Osteocyte (in vitro differentiated cells): ENCODE measurements at places on chromosomes 6 and 20. TPM values are rescaled to one million over a fixed set of nuclear protein-coding genes. Genes with fewer than 3 reads are reported as not detected.

The KIF25 gene
- not detected in 2 replicates for total RNA-seq

- H3K36me3 ChIP-seq, result no peaks in the 10 kb centered on the region
- H3K27ac ChIP-seq, result no peak overlapping the region
These were observed 26.7 kb downstream of the IYD start for GRCh38 chr6:150395388-150396009.

- H3K27me3 ChIP-seq, result peaks cover 8% of the 10 kb centered on the region
- H3K27ac ChIP-seq, result no peak overlapping the region
- no peak for DNase-seq
- H3K4me1 ChIP-seq, result peaks cover 7% of the 10 kb centered on the region
- peaks cover 12% of the 10 kb centered on the region for H3K36me3 ChIP-seq
- no peak overlapping the region for H3K4me3 ChIP-seq
These were observed 37.0 kb downstream of the NDUFAF5 start for GRCh38 chr20:13821876-13822275.

GRCh38 chr6:166204852-166205650 is 37.4 kb upstream of the TBXT start:
- no peaks in the 10 kb centered on the region for H3K4me1 ChIP-seq
- H3K4me3 ChIP-seq, result no peak overlapping the region
- H3K27ac ChIP-seq, result no peak overlapping the region
- H3K36me3 ChIP-seq, result no peaks in the 10 kb centered on the region

- no peaks in the 10 kb centered on the region for H3K27me3 ChIP-seq
- H3K36me3 ChIP-seq, result no peaks in the 10 kb centered on the region
- H3K27ac ChIP-seq, result peak overlapping the region; percentile 59
- H3K4me3 ChIP-seq, result no peak overlapping the region
These were observed 44.1 kb upstream of the FUCA2 start for GRCh38 chr6:143555582-143555981.

DNA sequence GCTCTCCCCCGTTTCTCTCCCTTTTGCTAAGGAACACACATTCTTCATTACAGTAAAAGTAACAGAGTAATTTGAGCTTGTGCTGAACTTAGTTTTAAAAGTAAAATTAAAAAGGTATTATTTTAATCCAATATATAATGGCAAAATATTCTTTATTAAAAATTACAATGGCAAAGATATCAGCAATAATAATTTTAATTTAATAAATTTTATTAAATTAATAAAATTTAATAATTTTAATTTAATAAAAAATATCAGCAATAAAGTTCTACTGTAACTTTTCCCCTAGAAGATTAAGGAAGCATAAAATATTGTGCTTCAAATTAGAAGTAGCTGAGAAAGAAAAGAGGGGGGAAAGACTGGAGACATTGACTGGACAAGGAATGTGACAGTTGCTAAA is 32.5 kb downstream of the DSE start:
- peak overlapping the region; percentile 29 for H3K27ac ChIP-seq
- no peak for DNase-seq
- no peaks in the 10 kb centered on the region for H3K36me3 ChIP-seq
- no peaks in the 10 kb centered on the region for H3K27me3 ChIP-seq

DNA sequence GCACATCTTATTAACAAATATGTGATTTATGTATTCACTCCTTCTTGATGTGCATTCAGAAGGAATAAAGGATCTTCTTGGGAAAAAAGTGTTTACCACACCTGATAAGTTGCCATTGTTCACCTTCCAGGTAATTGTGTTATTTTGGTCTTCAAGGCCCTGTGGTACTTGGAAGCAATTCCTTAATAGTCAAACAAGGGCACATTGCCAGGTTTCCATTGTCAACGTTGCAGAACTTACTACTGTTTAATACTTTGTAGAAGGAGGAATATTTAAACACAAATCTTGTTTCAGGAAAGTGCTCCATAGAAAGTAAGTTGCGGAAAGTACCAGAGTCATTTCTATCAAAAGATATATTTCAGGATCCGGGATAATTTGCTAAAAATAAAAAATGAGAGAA is 129.5 kb upstream of the SGK1 start:
- H3K36me3 ChIP-seq, result no peaks in the 10 kb centered on the region
- peak overlapping the region; percentile 75 for H3K27ac ChIP-seq
- no peak overlapping the region for H3K4me3 ChIP-seq

The STMN3 gene
- 32.0 and 33.2 TPM in 2 replicates for total RNA-seq

GRCh38 chr6:24225838-24226237 is 99.8 kb downstream of the NRSN1 start:
- H3K27me3 ChIP-seq, result peaks cover 20% of the 10 kb centered on the region
- DNase-seq, result no peak
- no peaks in the 10 kb centered on the region for H3K36me3 ChIP-seq
- H3K4me3 ChIP-seq, result no peak overlapping the region

DNA sequence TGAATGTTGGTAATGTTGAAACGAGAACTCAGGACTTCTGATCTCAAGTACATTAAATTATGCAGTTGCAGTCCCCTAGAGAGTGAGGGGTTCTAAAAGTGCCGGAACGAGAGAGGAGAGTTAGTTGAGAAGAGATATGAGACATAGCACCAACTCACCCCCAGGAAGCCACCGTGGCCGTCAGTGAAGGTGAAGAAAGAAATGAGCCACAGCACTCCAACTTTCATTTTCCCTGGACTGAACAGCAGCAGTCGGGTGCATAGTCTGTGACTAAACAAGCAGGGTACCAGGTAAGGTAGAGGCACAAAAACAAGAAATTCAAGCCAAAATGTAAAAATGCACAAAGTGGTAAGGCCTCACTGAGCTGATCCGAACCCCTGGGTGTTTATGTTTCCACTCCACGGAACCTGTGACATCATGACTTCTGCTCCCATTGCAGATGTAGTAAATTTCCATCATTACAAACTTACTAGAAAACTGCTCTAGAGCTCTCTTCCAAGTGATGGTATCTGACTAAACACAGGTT is 13.2 kb downstream of the ADGRF1 start:
- peak; percentile 27 for DNase-seq
- H3K27me3 ChIP-seq, result peaks cover 37% of the 10 kb centered on the region
- no peak overlapping the region for H3K27ac ChIP-seq
- no peaks in the 10 kb centered on the region for H3K4me1 ChIP-seq
- no peaks in the 10 kb centered on the region for H3K36me3 ChIP-seq

DNA sequence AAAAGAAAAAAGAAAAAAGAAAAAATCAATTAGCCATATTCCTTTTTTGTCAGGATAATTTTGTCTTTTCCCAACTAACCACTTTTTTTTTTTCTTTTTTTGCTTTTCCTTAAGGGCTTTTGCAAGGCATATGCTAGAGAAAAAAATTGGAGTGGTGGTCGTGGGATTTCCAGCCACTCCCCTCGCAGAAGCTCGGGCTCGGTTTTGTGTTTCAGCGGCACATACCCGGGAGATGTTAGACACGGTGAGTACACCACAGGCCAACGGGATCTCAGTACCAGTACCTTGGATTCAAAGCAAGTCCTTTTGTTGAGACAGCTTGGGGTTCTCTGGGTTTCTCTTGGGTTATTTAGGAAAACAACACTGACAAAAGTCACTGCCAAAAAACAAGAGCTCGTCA is 61.2 kb upstream of the ISM1 start:
- no peak for DNase-seq
- H3K27me3 ChIP-seq, result peaks cover 22% of the 10 kb centered on the region
- no peaks in the 10 kb centered on the region for H3K36me3 ChIP-seq
- no peak overlapping the region for H3K27ac ChIP-seq

The LATS1 gene
- total RNA-seq, result 33.8 and 33.9 TPM in 2 replicates

- no peaks in the 10 kb centered on the region for H3K4me1 ChIP-seq
- H3K27me3 ChIP-seq, result no peaks in the 10 kb centered on the region
- H3K36me3 ChIP-seq, result no peaks in the 10 kb centered on the region
- no peak overlapping the region for H3K27ac ChIP-seq
- DNase-seq, result no peak
- no peak overlapping the region for H3K4me3 ChIP-seq
These were observed 717.8 kb downstream of the EPHA7 start for GRCh38 chr6:92701425-92702096.

- peaks cover 2% of the 10 kb centered on the region for H3K36me3 ChIP-seq
- no peak overlapping the region for H3K4me3 ChIP-seq
- peaks cover 9% of the 10 kb centered on the region for H3K4me1 ChIP-seq
- H3K27me3 ChIP-seq, result peaks cover 61% of the 10 kb centered on the region
These were observed 9.3 kb downstream of the ULBP2 start for GRCh38 chr6:149951096-149951495.

DNA sequence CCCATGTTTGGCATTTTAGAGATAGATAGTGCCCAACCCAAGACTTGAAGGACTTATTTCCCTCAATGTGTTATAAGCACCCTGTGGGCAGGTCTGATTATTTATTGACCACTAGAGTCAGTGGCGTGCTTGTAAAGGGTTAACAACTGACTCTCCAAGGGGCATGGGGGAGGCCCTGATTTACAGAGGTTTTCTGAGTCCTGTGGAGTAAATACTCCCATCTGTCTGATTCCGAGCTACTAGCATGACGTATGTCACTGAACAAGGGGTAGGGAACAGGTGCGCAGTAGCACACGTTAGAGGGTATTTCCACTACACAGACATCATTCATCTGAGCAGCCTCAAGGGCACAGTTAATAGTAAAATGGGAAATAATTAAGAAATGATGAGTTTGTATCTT is 17.4 kb upstream of the TRAM2 start:
- peak overlapping the region; percentile 86 for H3K27ac ChIP-seq
- H3K4me3 ChIP-seq, result no peak overlapping the region
- H3K4me1 ChIP-seq, result peaks cover 63% of the 10 kb centered on the region
- no peaks in the 10 kb centered on the region for H3K27me3 ChIP-seq
- no peak for DNase-seq

DNA sequence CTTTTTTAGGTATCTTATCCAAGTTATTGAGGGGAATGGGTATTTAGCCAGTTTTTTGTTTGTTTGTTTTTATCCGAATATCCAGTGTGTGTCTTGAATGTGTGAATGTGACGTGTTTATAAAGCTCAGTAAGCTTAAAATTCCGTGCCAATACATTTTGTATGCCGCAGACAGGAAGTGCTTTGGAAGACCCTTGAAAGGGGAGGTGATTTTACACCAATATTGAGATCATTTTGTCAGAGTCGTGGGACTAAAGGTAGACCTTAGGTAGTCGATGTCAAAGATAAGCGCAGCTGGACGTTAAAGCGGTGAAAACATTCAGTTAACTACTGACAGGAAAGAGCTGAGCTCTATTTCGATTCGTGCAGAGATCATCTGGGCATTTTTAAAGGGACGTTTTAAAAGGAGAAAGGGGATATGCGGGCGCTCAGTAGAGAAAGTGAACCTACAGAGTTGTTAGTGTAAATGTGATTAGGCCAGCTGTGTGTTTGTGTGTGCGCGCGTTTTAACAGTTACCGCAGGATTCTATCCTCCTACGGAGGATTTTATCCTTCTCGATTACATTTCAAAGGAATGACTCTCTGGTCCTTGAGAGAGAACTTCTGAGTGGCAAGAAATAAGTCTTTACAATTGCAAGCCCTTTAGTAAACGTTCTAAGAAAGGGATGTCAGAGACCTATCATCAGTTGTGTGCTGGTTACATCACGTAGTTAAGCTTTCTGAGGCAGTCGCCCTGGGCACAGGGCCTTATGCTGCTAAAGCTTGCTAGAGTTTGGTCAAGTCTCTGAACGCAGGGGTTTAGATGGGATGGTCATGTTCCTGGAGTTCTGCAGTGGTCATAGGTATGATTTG is 625 bp upstream of the ECHDC1 start:
- DNase-seq, result no peak
- peaks cover 11% of the 10 kb centered on the region for H3K36me3 ChIP-seq
- no peak overlapping the region for H3K4me3 ChIP-seq
- H3K27ac ChIP-seq, result no peak overlapping the region
- peaks cover 6% of the 10 kb centered on the region for H3K4me1 ChIP-seq

The PANK2 gene
- 41.9 and 54.2 TPM in 2 replicates for total RNA-seq

DNA sequence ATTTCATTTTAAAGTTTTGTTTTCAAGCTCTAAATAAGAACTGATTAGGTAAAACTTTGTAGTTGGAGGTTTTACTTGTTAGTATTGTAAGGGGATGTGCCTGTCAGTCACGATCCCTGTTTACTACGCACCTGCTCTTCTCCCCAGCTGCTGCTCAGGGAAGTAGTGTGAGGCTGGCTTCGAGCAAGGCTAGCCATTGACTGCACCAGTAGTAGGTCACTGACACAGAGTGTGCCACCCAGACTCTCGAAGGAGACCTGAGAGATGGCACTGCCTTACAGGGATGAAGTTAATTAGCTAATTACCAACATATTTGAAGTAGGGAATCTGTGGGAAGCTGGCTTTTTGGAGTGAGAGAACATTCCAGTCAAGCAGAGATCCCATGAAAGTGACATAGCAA is 89.2 kb downstream of the DNAH8 start:
- H3K27me3 ChIP-seq, result no peaks in the 10 kb centered on the region
- no peak overlapping the region for H3K4me3 ChIP-seq
- H3K36me3 ChIP-seq, result no peaks in the 10 kb centered on the region
- peaks cover 7% of the 10 kb centered on the region for H3K4me1 ChIP-seq
- no peak overlapping the region for H3K27ac ChIP-seq

The SMPDL3A gene
- 12.8 and 14.6 TPM in 2 replicates for total RNA-seq

The HLA-F gene
- 11.4 and 12.5 TPM in 2 replicates for total RNA-seq

DNA sequence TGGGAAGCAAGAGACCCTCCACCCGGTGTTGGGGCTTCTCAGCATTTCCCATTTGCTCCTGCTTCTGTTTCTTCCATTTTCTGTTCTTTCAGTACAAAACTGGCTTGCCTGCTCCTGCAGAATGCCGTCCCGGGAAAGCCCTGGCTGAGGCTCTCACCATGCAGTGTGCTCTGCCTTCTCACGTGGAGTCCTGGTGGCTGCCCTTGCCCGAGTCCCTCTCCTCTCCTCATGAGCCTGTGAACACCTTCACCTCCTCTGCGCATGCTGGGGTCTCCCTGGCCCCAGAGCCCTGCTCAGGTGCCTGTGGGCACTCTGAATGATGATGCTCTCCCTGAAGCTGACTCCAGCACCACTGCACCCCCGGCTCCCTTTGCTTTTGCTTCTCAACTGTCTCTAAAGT is 752.0 kb downstream of the QKI start:
- H3K4me1 ChIP-seq, result no peaks in the 10 kb centered on the region
- H3K27ac ChIP-seq, result no peak overlapping the region
- H3K27me3 ChIP-seq, result no peaks in the 10 kb centered on the region

The LHFPL5 gene
- total RNA-seq, result not detected in 2 replicates
